ENCODE measurements at places on chromosomes 2 and 18.
A peak's percentile ranks its signal among the peaks of the same experiment; 100 is the strongest.

GRCh38 chr2:151275291-151275690, 13.6 kb upstream of the RBM43 start:
- DNase-seq = no peak

GRCh38 chr18:45167631-45168280, 447.5 kb upstream of the SLC14A2 start:
- DNase-seq = no peak

DNA sequence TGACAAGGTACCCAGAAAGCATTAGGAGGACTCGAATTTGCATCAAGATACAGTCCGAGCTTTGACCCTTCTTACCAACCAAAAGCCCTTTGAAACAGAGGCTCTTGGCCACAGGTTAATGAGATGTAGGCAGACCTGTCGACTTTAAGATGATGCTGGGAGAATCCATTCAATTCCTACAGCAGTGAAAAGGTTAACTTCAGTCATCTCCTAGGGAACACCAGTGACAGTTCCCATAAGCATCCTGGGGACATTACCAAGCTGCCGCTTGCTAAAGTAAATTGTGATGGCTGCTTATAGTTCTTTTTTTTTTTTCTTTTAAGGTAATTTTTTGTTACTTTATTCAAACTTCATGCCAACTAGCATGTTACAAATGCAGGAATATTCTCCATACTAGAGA, 379.3 kb downstream of the SOX11 start:
- DNase-seq = no peak

- DNase-seq = peak; percentile 47
Observed at GRCh38 chr2:197198890-197199289, 111.7 kb downstream of the ANKRD44 start.

DNA sequence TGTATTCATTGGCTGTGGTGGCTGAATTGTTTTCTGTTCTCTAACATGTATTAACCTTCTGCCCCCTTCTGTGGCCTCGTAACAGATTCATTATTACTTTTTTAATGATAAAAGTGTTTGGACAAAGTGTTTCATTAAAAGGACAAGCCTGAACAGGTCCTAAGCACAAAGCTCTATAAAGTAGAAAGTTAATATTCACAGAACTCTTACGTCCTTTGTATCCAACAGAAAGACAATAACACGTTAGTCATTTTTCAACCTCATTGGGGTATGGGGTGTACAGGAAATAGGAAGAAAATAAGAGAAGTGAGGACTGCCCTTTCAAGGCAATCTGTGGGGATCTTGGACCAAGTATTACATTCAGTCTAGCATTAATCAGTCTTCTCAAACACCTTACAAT, 105.5 kb upstream of the RGPD4 start:
- no peak for DNase-seq

GRCh38 chr2:34853646-34854045, 1254.5 kb upstream of the FAM98A start:
- no peak for DNase-seq

DNA sequence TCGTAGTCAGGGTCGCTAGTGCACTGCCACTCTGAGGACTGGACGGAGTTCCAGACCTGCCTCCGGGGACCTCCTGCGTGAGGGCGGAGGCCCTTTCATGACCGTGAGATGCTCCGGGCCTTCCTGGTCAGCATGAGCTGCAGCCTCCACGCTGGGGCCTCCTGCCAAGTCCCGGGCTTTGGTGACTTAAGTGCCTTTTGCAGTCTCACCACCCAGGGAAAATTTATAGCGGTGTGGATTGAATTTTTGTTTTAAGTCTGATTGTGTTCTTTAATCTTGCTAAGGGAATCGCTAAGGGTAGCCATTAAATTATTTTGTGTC, 33.6 kb downstream of the CHRNA1 start:
- DNase-seq = no peak

- no peak for DNase-seq
Observed at GRCh38 chr2:46545015-46545839, 65.9 kb downstream of the TMEM247 start.

- no peak for DNase-seq
Observed at GRCh38 chr18:64436111-64436510, 287.2 kb upstream of the LINC00305 start.

- no peak for DNase-seq
Observed at GRCh38 chr18:30920351-30920750, 122.2 kb downstream of the DSC3 start.

- no peak for DNase-seq
Observed at GRCh38 chr18:36187826-36188721, 777 bp downstream of the MOCOS start.

DNA sequence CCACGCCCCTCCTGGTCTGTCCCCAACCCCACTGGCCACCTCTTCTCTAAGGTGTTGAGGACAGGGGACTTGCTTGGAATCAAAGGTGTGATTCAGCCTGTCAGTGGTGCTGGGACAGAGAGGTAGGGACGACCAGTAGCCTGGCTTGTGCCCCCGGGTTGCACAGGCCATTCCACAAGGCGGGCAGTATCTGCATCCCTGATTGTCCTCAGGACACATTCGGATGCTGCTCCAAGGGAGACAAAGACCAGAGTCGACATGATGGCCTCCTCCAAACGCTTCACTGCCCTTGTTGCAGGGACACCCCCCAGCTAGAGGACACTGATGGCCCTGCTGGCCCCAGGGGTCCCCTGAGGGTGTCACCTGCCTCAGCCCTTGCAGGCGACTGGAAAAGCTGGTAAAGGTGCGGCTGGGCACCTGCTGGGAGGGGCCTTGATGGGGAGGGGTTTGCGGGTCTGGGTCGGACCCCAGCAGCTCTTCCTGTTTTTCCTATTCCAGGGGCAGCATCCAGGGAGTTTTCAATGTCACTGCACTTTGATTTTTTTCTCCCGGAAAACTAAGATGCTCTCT, 98.0 kb downstream of the PTGR3 start:
- DNase-seq = no peak

- DNase-seq = no peak
Observed at GRCh38 chr18:4823091-4823490, 368.0 kb upstream of the DLGAP1 start.

GRCh38 chr2:128772671-128773070, 454.0 kb upstream of the HS6ST1 start:
- DNase-seq = no peak

DNA sequence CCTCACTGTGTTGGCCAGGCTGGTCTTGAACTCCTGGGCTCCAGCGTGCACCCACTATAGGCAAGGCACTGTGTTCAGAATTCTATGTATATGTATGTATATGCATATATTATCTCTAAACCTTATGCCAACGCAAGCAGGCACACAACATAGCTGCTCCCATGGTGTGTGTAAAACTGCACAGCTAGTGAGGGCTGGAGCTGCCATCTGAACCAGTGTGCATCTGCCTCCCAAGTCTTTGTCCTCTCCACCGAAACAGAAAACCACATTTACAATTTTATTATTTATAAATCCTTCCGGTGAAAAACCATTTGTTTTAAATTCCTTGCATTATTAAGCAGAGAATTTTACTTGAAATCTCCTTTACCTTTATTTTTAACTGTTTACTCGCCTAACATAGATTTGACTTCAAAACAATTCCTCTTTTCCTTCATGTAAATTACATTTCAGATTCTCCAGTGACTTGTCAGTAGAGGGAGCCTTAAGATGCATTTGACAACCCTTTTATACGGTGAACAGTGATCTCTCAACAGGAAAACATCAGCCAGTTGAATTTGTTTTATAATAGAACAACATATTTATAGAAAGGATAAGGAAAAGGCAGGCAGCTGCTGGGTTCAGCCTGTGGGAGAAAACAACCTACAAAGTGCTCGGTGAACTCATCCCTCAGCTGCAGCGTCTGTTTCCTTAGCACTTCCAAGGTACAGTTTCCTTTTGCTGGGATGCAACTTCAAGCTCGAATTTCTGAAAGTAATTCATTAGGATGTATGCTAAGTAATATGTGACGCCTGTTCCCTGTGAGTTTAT, 101.2 kb downstream of the MYT1L start:
- DNase-seq = no peak

- DNase-seq = no peak
Observed at GRCh38 chr2:10120877-10121574, 1.5 kb upstream of the RRM2 start.

GRCh38 chr2:137865954-137866540, 98.2 kb upstream of the HNMT start:
- DNase-seq = peak; percentile 17

- no peak for DNase-seq
Observed at GRCh38 chr2:164522561-164522981, 98.7 kb downstream of the GRB14 start.

DNA sequence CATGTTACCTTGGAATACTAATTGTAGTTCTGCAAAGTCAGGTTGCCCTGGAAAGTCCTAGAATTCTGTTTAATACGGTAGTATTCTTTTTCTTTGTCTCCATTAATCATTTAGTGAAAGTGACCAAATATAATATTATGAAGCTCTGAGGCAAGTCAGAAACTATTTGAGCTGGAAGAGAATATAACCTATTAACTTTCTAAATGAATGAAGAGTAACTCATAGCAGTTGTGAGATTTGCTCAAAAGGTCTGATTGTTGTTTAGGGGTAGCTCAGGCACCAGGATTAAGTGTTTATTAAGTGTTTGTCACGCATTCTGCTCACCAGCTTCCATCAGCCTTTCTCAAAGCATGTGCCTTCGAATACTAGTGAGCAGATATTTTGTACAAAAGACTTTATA, 46.7 kb upstream of the SERPINE2 start:
- no peak for DNase-seq

DNA sequence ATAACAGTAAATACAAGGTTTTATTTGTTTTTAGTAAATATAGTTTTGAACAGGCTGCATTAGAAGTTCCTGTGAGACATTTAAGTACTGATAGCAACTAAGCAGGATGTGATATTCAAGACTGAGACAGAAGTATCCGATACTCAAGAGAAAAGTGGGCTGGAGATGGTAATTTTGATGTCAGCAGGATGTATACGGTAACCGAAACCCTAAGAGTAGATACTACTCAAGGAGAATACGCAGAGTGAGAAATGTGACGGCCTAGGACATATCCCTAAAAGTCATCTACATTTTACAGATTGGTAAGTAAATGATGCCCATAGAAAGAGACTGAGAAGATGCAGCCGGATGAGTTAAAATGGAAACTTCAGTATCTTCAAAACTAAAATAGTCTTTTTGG, 115.4 kb downstream of the GORASP2 start:
- no peak for DNase-seq

- no peak for DNase-seq
Observed at GRCh38 chr18:42683094-42683493, 432.4 kb downstream of the RIT2 start.

GRCh38 chr2:101386599-101387150, 628 bp downstream of the CREG2 start:
- DNase-seq = no peak

- DNase-seq = no peak
Observed at GRCh38 chr2:190412966-190413365, 4.8 kb downstream of the MFSD6 start.

DNA sequence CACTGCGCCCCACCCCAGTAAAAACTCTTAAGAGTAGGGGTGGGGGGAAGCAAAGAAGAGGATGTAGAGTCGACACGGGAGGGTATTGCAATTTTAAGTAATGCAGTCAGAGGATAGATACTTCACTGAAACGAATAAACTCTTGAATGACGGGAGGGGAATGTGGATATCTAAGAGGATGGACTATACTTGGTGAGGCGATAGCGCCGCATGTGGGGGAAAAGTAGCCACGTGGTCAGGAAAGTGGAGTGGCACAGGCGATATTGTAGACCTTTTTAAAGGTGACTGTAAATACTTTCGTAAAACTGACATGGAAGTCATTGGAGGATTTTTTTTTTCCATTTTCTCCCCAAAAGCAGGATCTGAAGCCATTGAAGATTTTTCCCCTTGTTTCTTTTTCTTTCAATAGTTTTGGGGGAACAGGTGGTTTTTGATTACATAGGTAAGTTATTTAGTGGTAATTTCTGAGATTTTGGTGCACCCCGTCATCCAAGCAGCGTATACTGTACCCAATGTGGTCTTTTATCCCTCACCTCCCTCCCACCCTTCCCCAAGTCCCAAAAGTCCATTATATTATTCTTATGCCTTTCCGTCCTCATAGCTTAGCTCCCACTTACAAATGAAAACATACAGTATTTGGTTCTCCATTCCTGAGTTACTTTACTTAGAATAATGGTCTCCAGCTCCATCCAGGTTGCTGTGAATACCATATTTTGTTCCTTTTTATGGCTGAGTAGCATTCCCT, 13.8 kb downstream of the CLK1 start:
- DNase-seq = no peak

DNA sequence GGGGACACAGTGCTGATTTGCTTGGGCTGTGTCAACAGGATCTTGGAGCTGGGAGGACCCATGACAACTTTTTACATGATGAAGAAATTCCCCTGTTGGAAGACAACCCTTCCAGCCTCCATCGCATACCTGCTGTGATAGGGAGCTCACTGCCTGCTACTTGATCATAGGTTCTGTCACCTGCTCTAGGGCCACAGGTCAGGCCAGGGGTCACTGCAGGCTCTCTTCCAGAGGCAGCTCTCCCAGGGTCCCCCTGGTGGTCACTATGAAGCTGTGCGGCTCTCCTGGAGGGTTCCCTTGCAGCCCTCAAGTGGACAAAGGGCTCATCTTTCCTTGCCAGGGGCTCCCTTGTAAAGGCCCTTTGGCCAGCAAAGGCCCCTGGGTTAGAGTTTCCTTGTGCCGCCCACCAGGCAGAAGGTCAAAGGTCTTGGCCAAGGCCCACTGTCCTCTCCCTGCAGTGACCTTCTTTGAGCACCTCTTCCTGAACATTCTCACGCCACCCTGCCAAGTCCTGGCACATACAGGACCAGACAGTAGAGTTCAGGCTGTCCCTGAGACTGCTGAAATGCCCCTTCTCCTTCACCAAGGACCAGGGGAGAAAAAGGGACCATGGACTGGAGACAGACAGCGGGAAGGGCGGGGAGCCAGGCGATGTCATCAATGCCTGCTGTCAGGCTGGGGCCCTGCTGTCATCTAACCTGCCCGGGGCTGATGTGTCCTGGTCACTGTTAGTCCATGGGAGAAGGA, 345.1 kb downstream of the DYSF start:
- no peak for DNase-seq

DNA sequence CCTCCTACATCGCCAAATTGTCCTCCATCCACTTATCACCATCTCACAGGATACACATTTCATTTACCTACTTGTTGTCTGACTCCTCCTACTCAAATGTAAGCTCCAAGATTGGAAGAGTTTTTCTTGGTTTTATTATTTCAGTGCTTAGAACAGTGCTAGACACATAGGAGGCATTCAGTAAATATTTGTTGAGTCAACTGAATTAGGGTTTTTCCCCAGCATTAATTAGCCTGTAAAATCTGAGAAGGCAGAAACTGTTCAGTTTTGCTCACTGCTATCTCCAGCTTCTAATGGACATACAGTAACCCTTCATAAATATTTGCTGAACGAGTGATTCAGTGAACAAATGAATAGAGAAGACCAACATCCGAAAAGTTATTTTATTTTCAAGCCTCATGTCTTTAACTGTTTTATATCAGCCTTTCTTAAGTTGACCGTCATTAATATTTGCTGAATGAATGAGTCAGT, 800 bp downstream of the TTC21B start:
- no peak for DNase-seq

- DNase-seq = no peak
Observed at GRCh38 chr2:510839-511238, 166.4 kb downstream of the TMEM18 start.
